Large intestine (tissue), 12 donors: ENCODE measurements at places on chromosomes 3 and 15.
A peak's percentile ranks its signal among the peaks of the same experiment; 100 is the strongest.

- DNase-seq = no peak
These were observed 42.1 kb downstream of the CRABP1 start for GRCh38 chr15:78382114-78382880.

DNA sequence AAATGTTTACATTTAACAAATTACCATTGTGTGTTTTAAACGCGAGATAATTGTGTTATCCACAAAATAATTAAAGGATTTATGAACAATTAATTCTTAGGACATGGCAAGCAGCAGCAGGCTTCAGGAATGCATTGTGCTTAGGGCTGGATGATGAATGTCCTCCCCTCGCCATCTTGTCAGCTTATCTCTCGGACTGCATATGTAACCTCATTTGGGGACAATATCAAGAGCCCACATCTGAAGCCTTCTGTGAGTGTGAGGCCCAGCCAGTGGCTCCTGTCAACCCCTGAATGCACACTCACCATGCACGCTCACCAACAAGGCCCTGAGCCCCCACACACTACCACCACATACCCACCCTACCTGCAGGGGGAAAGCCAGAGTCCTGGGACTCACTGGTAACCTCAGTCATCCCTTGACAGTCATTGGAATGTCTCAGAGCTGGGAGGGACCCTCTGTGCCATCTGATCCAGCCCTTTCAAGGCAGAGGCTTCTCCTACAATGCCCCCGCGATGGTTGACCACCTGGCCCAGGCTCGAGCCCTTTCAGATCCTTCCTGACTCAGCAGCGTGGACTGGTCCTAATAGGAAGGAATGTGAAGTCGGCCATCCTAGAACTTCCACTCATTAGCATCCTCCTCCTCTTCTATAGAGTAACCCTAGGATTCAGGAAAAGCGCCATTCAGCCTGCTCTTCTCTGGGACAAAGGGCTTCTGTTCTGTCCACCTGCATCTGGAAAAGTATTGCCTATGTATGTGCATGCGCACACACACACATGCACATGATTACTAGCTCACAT, 38.2 kb downstream of the MRPL46 start:
- no peak for DNase-seq

- DNase-seq = no peak
These were observed 28.8 kb downstream of the SIAH2 start for GRCh38 chr3:150733936-150734794.

- DNase-seq = peak; percentile 78
These were observed 111.0 kb upstream of the KLF13 start for GRCh38 chr15:31215490-31216214.

DNA sequence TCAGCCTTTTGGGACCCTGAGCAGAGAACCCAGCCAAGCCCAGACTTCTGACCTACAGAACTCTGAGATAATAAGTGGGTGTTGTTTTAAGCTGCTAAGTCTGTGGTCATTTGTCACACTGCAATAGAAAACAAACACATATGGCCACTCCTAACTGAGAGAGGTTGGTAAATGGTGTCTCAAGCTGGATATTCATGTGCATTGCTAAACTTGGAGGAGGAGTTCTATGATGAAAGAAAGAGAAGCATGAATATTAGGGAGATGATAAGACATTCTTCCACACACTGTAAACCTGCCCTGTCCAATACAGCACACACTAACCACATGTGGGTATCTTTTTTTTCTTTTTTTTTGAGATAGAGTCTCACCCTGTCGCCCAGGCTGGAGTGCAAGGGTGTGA, 27.8 kb upstream of the UBL7 start:
- no peak for DNase-seq

DNA sequence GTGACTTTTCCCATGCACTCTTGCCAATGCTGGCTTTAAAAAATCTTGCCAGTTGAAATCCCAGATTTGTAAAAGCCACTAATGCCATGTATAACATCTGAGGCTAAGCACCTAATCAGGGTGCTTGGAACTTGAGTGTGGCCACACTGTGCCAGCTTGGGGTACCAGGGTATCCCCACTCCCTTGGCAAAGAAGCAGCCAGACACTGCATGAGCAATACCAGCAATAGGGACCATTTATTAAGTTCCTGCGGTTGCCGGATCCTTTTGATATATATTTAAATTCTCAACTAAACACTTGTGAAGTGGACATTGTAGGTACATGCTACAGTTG, 2.2 kb upstream of the RHCG start:
- no peak for DNase-seq

GRCh38 chr15:77034695-77035489, 36.0 kb downstream of the TSPAN3 start:
- no peak for DNase-seq

- no peak for DNase-seq
These were observed 220.4 kb upstream of the GADL1 start for GRCh38 chr3:31114929-31115283.

- no peak for DNase-seq
These were observed 5.9 kb downstream of the GPX1 start for GRCh38 chr3:49352281-49352680.

DNA sequence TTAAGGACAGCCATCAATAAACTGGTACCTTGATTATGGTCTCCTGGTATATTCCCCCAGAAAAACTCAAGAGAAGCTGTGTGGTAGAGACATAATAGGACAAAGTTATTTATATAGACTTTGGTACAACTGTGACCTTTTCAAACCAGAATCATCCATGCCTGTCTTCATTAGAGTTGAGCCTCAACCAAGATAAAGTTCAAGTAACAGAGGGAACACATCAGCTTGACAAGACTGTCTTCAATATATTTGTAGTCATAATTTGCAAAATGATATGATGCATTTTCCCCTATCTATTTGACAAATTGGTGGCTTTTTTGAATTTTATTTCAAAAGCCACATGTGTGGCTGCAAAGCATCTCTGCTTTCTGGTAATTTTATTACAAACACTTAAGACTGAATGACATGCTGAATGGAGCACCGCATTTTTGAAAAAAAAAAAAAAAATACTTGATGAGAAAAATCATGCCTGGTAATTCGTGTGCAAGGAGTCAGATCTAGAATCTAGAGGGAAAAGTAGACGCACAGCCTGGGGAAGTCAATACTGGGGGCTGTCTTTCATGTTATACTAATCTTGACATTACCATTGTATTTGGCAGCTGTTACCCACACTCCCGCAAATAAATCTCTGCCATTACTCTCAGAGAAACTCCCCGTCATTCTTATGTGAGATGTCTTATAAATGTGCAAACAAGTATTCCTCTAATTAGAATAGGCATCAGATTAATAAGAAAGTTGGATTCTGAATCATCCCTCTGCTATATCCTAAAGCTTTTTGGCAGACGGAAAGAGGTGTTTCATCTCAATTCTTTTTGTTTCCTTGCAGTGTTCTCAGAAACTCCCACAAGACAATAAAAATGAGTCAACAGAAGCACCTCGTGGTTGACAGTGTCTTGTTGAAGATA, 554.8 kb upstream of the CBLB start:
- DNase-seq = no peak

GRCh38 chr3:16913264-16913580, 28.5 kb downstream of the PLCL2 start:
- no peak for DNase-seq

DNA sequence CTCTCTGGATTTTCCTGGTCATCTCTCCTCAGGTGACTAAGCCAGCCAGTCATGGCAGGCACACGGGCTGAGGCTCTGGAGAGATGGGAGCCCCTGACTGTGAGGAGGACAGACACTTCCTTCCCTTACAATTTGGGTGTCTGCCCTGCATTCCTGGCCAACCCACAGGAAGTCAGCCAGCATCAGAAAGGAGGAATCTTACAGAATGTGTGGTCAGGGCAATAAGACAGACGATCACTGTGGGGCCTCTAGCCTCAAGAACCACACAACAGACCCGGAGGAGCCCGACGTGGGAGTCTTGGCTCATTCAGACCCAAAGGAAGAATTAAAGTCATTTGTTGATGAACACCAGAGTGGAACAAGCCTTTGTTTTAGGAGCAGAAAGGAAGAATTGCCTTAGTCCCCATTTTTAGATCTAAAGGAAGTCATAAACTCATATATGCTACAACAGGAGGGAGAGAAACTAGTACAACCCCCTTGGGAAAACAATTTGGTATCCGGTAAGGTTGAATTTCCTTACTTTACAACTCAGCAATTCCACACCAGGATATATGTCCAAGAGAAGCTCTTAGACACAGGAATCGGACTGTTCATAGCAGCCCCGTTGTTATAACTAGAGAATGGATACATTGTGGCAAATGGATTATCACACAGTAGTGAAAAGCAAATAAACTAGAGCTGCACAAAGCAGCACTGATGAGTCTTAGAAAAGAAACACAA, 62.2 kb downstream of the ABTB1 start:
- DNase-seq = no peak

- no peak for DNase-seq
These were observed 83.3 kb upstream of the KCNH8 start for GRCh38 chr3:19065027-19065426.

GRCh38 chr3:65999606-66000005, 39.1 kb downstream of the MAGI1 start:
- peak; percentile 20 for DNase-seq

DNA sequence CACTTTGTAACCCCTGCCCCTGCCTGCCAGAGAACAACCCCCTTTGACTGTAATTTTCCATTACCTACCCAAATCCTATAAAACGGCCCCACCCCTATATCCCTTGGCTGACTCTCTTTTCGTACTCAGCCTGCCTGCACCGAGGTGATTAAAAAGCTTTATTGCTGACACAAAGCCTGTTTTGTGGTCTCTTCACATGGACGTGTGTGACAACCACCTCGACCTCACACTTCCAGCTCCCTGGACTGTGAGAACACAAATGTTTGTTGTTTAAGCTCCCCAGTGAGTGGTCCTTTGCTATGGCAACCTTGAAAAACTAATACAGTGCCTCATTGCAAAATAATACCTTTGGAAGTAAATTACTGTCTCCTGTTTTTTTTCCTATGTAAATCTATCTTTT, 299.2 kb upstream of the POU1F1 start:
- DNase-seq = no peak

DNA sequence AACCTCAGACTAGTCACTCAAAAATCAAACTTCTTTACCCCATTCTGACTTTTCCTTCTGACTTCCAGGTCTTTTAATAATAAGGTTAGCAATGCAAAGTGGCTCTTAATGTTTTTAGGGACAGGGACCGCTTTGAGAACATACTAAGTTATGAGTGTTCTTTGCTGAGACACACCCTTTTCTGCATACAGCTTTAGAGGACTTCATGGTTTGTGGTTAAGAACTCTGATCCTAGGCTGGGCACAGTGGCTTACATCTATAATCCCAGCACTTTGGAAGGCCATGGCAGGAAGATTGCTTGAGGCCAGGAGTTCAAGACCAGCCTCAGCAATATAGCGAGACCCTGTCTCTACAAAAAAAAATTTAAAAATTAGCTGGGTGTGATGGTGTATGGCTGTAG, 85.8 kb upstream of the CACNA2D3 start:
- no peak for DNase-seq

GRCh38 chr3:191959876-191960413, 499.0 kb downstream of the PYDC2 start:
- no peak for DNase-seq

DNA sequence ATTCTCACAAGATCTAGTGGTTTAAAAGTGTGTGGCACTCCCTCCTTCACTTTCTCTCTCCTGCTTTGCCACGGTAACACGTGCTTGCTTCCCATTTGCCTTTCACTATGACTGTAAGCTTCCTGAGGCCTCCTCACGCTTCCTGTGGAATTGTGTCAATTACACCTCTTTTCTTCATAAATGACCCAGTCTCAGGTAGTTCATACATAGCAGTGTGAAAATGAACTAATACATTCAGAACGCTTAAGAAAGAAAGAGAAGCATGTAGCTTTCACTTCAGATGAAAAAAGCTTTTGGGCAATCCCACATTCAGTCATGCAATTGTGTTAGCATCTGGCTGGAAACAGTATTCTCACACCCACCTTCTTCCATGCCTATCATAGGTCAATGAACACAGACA, 24.4 kb downstream of the P3H2 start:
- DNase-seq = no peak

DNA sequence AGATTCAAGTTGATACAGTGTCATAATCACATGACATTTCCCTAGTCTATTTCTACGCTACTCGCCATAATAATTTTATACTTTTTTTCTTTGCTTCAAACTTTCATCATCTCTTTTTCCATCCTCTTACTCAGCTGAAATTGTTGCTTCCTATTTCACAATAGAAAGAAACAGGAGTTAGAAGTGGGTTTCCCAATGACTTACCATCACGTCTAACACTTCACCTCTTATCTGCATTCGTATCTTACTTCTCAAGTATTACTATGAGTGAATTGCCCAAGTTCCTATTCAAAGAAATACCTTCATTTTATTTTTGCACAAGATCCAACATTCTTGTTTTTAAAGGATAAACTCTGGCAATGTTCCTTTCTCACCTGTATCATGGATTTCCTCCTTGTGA, 1539.9 kb downstream of the SI start:
- no peak for DNase-seq

DNA sequence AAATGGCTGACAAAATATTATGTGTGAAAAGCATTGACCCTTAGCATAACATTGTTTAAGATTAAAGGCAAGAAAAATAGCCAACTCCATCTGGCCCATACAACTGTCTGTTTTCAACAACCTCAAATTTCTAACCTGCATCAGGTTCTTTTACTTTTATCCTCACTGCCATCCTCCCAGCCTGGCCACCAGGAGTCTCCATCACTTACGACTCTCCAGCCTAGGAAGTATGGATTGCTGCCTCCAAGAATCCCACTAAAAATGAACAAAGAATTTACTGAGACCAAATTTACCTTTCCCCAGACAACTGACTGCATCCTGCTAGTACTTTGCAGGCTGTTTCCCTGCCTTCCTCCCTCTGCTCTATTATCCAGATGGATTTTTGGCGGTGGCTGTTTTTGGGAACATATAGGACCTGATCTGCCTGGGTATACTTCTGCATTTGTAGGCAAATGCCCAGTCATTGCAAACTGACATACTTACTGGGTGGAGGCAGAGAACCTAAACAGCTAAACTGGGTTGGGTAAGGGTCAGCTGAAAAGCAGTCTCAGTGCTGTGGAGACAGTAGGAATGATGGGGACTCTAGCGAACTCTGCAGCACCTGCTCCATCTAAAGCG, 144.2 kb downstream of the GHSR start:
- no peak for DNase-seq

DNA sequence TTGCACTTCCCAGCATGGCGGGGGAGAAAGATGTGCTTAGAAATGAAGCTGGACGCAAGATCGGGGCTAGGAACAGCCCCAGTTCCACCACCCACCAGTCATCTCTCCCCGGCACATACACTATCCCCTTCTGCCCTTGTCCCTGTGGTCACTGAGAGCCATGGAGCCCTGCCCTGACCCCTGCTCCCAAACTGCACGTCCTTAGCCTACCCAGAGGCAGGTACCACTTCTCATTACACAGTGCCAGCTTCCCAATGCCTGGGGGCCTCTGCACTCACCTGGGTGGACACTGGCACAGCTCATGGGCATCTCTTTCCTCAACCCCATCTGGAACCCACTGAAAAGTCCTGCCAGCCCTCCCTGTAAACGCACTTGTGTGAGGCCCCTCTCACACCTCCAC, 139.3 kb upstream of the PRR20G start:
- DNase-seq = no peak
